ENCODE measurements at places on chromosomes 2 and 18.

DNA sequence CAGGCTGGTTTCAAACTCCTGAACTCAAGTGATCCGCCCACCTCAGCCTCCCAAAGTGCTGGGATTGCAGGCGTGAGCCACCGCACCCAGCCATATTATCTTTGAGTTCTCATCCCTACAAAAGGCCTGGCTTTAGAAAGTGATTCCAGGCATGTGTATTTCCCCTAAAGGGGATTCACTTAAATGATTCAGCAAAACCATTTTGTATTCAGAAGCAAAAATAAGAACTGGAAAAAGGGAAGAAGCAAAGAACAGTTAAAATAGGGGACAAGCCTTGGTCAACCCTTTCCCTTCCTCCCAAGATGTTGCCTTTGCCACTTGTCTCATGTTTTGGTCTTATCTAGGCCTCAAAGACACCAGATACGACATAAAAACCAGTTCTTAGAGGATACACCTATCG, 10.5 kb downstream of the TM4SF20 start:
- no peak for DNase-seq

DNA sequence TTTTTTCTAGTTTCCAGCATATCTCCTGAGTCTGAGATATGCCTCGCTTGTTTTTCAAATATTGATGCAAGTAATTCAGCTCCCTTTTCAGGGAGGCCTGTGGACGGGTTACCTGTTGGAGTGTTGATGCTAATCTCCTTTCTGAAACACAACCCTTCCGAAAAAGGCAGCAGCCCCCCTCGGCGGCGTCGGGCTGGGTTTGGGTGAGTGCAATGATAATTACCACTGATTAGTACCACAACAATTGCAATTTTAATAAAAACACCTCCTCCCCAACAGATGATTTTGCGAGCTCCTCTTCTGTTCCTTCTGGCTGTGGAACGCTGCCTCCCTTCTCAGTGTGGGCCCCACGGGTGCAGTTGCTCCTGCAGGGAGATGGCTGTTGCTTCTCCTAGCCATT, 66.3 kb downstream of the PTGR3 start:
- no peak for DNase-seq

DNA sequence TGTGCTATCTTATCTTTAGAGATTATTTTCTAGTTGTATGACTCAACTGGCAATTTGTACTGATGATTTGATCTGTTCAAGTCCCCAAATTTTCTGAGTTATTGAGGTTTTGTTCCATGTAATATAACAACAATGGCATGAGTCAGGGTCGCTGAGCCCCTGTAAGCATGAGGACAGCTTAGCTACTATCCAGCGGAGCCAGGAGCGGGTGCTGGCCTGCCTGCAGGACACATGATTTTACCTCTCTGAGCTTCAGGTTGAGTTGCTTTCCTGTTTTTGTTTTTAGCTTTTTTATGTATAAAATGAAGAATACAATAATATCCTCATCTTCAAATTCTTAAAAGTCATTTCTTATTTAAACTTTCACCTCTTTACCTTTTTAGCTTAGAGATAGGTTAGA, 561.1 kb downstream of the CNTNAP5 start:
- DNase-seq, result no peak

GRCh38 chr18:12429556-12429955, 21.8 kb downstream of the PRELID3A start:
- DNase-seq, result no peak
